ENCODE measurements at places on chromosomes 7 and 10.

DNA sequence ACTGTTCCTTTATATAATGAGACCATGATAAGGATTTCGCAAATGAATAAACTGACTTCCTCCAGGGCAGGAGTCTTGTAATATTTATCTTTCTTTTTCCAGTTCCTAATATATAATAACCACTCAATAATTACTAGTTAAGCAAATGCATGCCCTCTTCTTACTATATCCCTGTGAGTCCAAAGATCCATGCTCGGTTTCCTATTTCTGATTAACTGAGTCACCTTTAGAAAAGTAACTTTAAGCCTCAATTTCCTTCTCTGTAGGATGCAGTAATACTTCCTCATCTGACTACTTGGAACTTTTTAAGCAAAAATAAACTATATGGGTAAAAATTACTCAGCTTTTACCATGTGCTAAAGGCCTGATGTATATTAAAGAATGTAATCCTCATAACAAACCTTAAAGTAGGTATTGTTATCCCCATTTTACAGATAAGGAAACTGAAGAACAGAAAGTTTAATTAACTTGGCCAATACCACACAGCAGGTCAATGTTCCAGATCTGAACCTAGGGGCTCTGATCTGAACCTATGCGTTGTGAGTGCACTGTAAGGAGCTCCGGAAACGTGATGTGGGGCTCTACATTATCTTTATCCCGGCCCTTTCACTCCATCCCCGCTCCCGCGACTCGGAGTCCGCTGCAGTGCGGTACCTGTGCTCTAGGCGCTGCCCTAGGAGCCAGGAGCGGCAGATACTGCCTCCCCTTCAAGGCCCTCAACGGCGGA, 458 bp downstream of the COX15 start:
- DNase-seq, result no peak

DNA sequence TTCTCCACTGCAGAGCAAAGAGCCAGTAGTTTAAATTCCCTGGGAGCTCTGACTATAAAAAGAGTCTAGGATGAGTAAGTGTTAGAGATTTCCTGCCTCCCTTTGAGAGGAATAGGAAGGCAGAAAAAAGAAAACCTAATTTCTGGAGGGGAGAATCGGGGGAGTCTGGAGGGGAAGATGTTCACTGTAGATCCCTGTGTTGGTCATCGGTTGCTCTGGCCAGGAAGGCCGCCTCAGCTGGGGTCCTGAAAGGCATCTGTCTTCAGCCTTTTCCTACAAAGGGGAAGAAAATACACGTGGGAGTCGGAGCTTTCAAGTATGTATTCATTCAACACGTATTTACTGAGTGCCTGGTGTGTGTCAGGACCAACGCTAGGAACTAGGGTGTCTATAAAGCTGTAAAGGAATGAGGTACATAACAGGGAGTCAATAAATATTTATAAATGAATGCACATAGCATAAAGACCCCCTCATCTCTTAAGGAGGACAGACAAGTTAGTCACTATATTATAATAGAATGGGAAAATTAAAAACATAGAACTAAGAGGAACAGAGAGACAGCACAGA, 101.1 kb downstream of the ICA1 start:
- no peak for DNase-seq

DNA sequence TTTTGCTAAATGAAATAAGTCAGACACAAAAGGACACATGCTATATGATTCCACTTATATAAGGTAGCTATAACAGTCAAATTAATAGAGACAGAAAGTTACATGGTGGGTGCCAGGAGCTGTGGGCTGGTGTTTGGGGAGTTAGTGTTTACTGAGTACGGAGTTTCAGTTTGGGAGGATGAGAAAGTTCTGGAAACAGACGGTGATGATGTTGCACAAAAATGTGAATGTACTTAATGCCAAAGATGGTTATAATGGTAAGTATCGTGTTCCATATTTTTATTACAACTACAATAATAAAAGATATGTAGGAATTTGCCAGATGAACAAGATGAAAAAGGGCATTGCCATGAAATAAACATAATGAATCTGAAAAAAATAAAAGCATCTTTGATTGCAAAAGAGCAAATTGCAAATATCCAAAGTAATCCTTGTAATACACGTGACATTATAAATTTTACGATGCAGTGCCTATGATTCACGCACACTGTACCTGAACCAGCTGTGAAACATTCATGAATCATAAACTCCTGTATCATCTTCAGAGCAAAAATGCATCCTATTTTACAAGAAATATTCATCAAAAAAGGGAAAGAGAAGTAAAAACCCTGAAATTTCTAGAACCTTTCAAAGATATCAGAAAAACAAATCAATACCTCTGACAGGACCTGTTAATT, 676.7 kb downstream of the PCDH15 start:
- DNase-seq, result no peak

DNA sequence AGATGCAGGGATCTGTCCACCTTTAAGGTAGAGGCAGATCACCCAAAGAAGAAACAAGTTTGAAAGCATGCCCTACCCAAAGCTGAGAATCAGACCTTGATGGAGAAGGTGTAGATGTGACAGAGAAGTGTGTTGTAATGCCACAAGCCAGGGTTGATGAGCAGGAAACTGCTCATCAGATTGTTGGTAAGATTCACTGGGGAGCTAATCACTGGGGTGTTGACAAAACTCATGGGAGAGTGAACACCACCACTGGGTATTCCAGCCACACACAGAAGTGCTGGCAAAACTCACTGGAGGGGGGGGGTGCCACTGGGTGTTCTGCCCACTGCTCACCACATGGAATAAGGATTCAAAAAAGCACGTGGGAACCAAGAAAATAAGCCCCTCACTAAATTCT, 95.2 kb downstream of the IQUB start:
- DNase-seq, result no peak

- DNase-seq, result no peak
Observed at GRCh38 chr10:76036111-76036940, 604.9 kb downstream of the LRMDA start.

DNA sequence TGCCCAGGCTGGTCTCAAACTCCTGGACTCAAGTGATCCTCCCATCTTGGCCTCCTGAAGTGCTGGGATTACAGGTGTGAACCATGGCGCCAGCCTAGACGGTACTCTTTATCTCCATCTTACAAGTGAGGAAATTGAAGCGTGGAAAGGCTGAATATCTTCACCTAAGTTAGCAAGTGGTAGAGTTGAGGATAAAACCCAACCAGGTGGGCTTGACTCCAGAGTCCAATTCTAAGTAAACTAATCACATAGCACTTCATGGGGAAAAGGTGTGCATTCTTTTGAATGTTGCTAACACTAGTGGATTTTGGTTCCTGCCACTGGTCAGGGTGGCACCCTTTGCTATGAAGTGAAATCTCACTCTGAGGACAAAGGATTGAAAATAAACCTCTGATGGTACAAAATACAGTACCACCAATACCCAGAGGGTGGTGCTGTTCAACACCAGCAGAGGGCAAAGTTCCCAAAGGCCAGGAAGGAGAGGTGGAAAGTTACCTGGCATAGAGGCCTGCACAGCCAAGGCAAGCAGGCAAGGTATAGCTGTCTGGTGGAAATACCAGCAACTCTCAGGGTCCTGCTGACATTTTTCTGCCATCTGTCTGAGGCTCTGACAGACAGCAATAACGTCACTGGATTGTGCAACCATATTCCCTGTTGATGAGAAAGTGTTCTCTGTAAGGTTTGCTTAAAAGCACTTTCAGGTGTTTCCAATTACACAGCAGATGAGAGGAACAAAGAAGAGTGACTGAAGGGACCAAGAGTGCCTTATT, 17.6 kb downstream of the ZDHHC16 start:
- peak; percentile 35 for DNase-seq

DNA sequence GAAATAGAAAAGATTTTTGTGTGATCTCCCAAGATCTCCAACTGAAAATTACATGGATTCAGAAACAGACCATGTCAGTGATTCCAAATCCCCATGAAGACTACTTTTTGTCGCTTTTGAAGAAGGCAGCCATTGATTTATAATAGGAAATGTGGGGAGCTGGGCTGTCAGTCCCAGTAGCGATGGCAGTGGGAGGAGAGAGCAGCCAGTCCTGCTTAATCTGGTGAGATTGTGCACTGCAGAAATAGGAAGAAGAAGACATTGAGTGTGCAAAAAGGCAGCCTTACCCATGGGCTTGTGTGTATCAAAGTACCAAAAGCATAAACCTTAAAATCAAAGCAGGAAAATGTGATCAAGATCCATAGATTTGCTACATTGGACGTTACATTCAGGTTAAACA, 4.8 kb downstream of the ADRB1 start:
- DNase-seq, result no peak

DNA sequence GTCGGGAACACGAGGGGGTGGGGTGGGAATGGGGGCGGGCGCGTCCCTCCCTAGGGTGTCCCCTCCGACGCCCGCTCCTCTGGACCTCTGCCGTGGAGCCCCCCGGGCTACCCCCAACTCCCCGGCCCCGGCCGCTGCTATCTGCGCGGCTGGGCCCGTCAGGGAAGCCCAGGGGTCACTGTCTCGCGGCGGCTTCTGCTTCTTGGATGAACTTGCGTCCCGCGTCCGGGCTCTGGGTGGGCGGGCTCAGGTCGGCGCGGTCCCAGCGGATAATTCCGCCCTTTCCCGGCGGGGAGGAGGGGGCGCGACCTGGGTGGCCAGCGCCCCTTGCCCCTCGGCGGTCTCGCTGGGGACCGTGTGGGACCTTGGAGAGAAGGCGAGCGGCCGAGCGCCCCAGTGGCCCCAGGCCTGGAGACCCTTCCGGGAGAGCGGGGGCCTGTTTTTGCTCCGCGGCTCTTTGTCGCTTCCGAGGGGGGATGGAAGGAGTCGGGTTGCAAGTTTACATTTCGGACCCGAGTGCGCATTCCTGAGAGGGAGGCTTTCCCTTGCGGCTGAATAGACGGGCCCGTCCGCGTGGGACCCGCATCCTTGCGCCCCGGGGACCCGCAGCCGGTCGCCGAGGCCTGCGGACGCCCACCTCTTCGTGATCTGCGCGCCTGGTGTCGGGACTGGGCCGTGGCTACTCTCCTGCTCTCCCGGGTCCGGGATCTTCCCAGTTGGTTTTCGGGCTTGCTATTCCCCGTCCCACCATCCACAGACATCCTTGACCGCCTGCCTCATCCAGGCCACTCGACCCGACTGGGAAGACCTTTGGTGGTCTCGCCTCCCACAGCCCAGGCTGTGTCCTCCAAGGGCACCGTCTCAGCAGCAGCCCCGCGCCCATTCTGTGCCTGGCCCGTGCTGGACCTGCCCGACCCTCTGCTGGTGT, 812 bp downstream of the DOCK1 start:
- DNase-seq, result no peak

- DNase-seq, result no peak
Observed at GRCh38 chr10:117734731-117735405, 192.3 kb downstream of the EMX2 start.

- no peak for DNase-seq
Observed at GRCh38 chr7:32043688-32044087, 26.5 kb downstream of the PDE1C start.

- DNase-seq, result no peak
Observed at GRCh38 chr10:96638696-96639095, 51.9 kb upstream of the TM9SF3 start.

GRCh38 chr7:156073366-156074052, 261.2 kb upstream of the SHH start:
- no peak for DNase-seq

DNA sequence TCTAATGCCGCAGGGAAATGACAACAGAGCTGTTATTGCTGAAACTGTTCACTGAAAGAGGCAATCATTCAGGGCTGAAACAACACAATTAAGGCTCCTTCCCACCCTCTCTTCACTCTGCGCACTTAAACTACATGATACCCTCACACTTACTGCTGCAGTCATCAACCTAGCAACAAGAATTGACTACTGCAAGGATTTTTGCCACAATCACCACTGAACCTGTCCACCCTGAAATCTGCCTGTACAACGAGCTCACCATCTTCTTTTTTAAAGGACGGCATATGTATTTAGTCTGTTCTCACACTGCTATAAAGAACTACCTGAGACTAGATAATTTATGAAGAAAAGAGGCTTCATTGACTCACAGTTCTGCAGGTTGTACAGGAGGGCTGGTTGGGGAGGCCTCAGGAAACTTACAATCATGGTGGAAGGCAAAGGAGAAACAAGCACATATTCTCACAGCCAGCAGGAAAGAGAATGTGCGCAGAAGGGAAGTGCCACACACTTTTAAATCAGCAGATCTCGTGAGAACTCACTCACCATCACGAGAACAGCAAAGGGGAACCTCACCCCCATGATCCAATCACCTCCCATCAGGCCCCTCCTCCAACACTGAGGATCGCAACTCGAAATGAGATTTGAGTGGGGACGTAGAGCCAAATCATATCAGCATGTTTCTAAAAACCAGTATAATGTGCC, 131.7 kb downstream of the SORCS1 start:
- no peak for DNase-seq

DNA sequence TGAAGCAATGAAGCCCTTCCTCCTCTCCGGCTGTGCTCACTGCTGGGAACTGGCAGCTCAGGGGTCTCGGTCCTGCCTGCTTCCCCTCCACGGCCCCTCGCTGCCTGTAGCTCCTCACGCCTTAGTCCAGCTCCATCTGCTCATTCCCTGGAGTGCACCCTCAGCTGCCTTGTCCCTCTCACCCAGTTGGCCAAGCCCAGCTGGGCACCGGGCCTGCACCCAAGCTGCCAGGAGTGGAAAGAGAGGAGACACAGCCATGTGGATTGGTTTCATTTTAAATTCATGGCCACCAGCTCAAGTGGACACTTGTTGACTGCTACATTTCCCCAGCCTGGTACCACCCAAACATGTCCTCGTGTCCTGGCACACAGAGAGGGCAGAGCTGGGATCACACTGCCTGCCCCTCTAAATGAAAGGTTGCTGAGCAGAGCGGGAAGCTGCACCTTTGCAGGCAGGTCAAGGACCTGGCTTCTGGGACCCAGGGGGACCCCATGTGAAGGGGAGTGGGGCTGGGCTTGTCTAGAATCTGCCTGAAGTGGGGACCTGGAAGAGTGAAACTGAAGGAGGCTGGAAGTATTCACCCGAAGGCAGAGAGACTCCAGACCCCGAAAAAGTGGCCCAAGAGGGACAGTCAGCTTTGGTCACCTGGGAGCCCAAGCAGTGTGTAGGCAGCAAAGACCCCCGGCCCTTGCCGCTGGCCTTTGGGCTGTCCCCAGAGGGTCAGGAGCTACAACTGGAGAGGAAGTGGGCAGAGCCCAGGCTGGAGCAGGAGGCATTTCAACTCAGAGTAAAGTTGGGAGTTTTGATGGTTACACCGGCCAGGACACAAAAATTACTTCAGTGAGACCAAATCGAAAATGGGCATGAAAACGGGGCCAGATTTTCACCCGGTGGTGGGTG, 15.0 kb upstream of the BNIP3 start:
- no peak for DNase-seq

GRCh38 chr7:90210981-90211380, 559 bp upstream of the STEAP2 start:
- DNase-seq, result no peak

DNA sequence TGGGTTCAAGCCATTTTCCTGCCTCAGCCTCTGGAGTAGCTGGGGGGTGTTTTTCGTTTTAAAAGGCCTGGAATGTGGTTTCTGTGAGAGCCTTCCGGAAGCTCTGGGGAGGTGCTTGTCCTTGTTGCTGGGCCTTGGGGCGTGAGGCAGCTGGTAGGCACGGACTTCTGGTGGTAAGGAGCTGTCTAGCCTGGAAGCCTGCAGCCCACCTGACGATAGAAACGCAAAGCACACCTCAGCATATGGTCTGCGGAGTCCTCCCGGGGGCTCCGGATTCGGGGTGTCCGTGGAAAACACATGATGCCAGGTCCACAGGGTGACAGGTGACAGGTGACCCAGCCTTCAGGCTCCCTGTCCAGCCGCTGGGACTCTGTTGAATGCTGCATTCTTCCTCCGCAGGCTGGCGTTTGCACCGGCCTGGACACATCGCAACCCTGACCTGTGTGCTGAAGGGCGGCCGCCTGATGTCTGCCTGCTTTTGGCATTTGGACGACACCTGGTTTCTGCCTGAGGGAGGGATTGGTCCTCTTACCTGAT, 37.3 kb downstream of the INPP5A start:
- no peak for DNase-seq
